T-helper 2 cell (primary cell): ENCODE measurements at places on chromosomes 12 and 14.

GRCh38 chr12:44021471-44021971, 185.6 kb downstream of the TMEM117 start:
- no peak for DNase-seq

GRCh38 chr12:130830246-130830551, 8.9 kb downstream of the STX2 start:
- no peak for DNase-seq

- no peak for DNase-seq
Measured at GRCh38 chr14:55802986-55803872, 223.2 kb downstream of the KTN1 start.

DNA sequence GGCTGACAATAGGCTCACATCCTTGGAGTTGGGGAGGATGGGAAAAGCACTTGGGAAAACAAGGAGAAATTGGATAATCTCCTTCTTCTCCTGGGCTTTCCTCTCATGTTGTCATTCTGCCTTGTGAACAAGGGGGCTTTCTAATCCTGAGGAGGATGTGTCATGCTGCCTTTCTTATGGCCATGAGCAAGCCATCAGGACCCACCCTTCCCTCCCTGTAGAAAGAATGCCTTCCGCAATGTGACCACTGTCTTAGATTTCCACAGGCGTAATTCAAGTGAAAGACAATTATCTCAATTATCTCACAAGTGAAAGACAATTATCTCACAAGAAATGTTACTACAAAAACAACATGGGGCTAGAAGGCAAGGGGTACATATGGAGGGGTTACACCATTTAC, 3.0 kb upstream of the OR6S1 start:
- no peak for DNase-seq

GRCh38 chr14:99029916-99030305, 242.1 kb downstream of the BCL11B start:
- no peak for DNase-seq

GRCh38 chr12:12599750-12600643, 11.7 kb upstream of the CREBL2 start:
- no peak for DNase-seq

DNA sequence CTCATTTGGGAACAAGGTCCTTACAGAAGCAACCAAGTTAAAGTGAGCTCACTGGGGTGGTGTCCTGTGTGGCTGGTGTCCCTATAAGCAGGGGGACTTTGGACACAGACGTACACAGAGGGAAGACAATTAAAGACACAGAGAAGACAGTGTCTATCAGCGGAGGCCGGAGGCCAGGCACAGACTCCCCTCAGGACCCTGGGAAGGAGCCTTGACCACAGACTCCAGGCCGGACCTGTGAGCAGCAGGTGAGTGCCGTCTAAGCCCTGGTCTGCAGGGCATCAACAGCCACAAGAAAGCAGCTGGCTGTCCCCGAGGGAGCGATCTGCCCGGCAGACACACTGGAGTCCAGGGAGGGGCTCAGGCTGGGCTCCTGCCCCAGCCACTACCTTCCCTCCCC, 219.1 kb upstream of the C14orf180 start:
- DNase-seq, result no peak

- no peak for DNase-seq
Measured at GRCh38 chr12:124464062-124464461, 103.3 kb downstream of the NCOR2 start.

DNA sequence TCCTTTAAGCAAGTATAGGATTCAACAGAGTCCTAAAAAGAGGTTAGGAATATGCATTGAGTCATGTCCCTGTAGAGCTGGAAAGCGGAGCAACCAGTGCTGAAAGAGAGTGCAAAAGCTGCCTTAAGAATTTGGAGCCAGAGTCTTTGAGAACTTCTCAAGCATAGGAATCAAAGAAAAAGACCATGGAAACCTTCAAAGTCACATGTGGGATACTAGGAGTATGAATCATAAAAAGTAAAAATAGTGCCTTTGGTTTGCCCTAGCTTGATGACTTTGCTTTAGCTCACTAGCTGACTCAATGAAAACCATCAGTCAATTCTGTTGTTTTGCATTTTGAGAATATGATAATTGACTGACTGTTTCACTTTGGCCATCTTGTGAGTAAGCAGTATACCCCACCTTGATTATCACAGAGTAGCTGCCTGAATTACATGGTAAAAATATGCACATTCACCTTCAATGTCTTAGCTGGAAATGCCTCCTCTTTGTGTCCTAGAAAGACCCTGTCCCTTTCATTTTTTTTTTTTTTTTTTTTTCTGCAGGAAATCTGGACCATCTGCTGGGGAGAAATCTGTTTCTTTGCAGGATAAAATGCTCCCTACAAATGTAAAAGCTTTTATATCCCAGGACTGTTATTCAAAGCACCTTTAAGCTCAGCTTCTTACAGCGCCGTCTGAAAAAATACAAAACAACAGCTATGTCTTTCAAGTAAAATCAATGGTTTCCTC, 248.6 kb upstream of the KRR1 start:
- no peak for DNase-seq

DNA sequence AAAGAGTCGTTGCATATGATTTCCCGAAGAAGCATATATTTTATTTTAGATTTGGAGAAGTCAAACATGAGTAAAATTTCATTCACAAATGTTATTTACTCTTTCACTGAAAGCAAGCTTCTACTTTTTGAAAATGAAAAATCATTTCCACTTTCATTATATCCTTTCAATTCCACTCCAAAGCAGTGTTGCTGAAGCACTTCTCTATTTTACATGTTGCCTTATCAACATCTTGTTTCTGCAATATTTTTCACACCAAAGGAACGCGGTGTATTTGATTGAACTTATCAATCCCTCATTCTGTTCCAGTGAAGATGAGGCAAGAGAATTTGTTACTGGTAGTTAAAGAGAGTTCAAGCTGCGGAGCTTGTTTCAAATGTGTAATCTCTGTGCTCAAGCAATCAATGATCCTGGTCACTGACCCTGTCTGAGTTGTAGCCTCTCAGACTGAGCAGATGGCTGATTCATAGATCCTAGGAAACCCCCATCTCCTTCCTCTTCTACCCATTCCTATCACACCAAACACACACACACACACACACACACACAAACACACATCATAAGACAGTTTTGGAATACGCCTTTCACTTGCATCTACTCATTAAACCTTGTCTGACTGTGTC, 236.2 kb upstream of the FLRT2 start:
- DNase-seq, result no peak

DNA sequence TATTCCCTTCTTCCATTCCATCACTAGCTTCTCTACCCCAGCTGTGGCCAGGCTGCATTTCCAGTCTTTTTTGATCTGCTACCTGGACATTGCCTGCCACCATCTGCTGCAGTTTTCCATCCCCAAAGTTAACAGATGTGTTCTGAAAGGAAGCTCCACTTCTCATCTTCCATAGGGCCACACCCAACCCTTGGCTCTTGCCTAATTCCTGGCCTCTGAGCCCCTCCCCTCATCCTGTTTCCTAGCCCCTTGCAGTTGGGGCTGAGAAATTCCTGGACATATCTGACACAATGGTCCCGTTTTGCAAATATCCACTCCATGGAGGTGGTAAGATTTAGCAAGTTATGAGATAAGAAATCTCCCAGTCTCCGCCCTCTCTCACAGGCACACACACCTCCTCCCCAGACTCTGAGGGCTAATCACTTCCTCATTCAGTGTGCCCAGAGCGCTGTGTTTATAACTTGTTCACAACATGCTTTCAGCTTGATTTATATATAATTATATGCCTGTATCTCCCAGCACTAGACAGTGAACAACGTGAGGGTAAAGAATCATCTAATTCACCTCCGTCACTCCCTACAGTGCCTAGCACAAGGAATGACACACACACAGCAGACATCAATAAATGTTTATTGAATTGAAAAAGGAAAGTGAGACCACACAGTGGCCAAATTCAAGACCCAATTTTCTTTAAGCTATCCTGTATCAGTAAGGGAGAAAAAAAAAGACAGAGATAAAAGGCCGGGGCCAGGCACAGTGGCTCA, 13.4 kb downstream of the SMUG1 start:
- DNase-seq, result no peak

- no peak for DNase-seq
Measured at GRCh38 chr12:32659908-32660440, 19.1 kb upstream of the DNM1L start.

- no peak for DNase-seq
Measured at GRCh38 chr12:123571343-123571813, 13.0 kb upstream of the TMED2 start.

DNA sequence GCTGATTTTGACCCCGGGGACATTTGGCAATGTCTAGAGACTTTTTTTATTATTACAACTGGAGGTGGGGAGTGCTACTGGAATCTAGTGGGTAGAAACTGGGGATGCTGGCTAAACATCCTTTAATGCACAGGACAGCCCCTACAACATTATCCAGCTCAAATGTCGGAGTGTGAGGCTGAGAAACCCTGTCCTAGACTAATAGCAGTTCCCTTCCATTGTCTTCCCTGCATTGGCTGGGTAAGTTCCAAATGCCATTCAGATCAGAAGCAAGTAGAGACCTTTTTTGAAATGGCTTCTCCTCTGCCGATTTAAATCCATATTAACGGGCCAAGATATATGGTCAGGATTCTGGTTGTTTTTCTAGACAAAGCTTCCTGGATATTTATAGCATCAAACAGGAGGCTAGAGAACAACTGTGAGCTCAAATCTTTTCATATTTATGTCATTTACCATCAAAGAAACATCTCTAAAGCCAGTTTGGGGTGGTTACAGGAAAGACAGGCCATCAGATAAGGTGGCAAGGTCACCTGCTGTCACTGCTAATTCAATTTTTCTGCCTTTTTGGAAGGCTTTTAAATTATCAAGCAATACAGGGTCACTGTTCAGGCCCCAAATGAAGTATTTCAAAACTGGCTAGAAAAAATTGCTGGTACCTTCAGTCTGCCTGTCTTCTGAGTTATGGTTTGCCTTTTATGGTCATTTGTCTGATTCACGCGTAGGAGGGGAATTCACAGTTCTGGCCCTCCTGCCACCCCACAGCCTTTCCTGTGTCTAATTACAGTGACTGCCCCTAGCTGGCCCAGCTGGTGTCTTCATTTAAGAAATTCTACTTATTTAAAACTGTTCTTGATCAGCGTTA, 20.1 kb upstream of the AKAP5 start:
- no peak for DNase-seq

DNA sequence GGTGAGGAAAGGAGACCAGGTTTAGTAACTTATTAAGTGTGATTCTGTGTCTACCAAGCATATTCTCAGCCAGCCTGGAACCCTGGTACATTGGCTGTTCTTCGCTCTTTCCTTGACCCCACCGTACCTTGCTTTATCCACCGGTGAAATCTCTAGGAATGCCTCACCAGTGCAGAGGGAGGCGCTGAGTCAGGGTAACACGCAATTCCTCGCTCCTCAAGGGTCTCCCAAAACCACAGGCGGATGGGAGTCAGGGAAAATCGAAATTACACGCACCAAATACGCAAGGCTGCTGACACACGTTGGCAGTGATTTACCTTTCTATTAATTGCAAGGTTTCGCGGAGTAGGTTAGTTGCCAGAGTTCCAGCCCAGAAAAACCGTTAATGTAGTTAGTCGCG, 845 bp downstream of the L3HYPDH start:
- no peak for DNase-seq

GRCh38 chr14:93100570-93100969, 15.2 kb downstream of the ITPK1 start:
- no peak for DNase-seq

- no peak for DNase-seq
Measured at GRCh38 chr14:72612041-72612440, 281.9 kb downstream of the DPF3 start.

DNA sequence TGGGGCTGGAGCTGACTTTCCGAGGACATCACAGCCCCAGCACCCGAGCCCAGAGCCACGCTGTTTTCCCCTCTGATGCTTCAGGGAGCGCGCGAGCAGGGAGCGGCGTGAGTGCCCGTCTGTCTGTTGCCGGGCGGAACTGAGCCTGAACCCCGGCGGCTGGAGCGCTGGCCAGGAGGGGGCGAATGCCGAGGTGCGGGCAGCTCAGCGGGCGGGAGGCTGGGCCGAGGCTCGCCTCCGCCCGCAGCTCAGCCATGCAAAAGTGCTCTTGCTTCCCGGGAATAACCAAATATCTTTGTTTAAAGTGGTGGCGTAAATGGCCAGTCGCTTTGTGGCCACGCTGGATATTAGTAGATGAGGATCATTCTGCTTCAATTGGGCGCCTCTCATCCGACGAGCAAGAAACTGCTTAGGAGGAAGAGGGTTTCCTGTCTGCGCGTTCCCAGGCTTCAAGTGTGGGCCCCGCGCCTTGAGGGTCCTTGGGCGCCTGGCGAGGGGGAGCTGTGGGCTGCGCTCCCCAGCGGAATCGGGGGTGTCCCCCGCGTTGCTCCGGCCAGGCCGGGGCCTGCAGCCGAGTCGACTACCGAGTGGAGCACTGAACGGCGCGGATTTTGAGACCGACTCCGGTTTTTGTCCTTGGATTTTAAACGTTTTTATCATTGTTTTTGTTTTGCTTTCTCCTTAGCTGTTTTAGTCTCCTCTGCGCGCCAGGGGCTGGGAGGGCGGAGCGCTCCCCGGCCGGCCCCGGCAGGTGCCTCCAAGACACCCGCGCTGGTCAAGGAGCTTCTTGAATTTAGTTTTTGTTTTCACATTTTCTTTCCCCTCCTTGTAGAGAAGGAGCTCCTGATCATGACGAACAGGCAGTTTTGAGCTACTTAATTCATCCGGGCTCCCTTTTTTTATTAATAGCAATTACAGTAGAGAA, 831 bp upstream of the NKX2-1 start:
- no peak for DNase-seq

DNA sequence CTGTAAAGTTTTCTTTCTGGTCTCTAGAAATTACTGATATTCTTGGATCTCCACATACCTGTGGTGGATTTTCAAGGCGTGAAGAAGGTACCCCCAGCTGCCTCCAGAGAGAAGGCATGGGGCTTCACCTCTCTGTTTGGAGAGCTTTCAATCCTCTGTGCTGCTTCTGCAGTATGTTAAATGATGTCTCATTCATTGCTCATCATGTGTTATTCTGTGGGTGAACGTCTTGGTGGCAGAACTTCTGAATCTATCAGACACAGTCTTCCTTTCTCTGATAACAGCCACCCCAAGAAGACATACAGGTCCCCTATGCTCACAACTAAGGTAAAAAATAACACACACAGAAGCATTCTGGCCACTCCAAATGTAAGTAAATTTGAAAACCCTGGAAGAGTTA, 221.3 kb upstream of the TMEM260 start:
- DNase-seq, result no peak

- DNase-seq, result no peak
Measured at GRCh38 chr14:99192028-99192621, 79.9 kb downstream of the BCL11B start.

- no peak for DNase-seq
Measured at GRCh38 chr14:64088647-64088964, 205.6 kb downstream of the ESR2 start.

DNA sequence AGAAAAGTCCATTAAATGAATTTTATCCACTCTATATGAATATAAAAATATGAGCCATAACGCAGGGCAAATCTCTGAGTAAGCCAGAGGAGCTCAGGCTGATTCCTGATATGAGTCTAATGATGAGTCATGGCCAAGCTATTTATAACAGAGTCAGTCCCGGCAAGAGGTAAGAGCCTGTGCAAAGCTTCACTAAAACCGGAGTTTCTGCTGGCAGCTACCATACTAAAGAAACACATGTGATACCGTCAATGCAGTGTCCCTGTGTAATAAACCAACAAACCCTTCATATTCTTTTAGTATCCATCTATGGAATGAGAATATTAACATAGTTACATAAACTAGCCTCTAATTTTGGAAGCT, 319.4 kb downstream of the KCNC2 start:
- DNase-seq, result no peak
